ENCODE measurements at places on chromosomes 2 and 18. TPM values are rescaled to one million over a fixed set of nuclear protein-coding genes. Genes with fewer than 3 reads are reported as not detected.

ATP6V1B1 gene
- 0.22 TPM for total RNA-seq

DNA sequence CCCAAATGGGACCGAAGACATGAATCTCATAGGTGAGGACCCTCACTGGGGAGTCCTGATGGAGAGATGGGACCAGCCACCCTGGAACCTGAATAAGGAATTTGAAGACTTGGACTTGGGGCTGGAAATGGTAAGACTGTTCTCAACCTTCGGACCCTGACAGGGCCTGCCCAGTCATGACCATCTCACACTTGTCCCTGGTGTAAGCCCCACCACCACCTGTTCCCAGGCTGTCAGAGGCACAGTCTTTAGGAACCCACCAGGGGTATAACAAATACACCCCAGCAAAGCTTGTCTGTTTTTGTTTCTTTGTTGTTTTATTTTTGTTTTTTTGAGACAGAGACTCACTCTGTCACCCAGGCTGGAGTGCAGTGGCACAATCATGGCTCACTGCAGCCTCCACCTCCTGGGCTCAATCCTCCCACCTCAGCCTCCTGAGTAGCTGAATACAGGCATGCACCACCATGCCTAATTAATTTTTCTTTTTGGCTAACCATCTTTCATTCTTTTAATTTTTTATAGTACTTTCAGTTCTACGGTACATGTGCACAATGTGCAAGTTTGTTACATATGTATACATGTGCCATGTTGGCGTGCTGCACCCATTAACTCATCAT is 106.1 kb downstream of the GFPT1 start:
- H3K27ac ChIP-seq: no peak overlapping the region
- H3K4me3 ChIP-seq: no peak overlapping the region
- no peaks in the 10 kb centered on the region for H3K4me1 ChIP-seq
- no peak for DNase-seq
- H3K36me3 ChIP-seq: no peaks in the 10 kb centered on the region

DNA sequence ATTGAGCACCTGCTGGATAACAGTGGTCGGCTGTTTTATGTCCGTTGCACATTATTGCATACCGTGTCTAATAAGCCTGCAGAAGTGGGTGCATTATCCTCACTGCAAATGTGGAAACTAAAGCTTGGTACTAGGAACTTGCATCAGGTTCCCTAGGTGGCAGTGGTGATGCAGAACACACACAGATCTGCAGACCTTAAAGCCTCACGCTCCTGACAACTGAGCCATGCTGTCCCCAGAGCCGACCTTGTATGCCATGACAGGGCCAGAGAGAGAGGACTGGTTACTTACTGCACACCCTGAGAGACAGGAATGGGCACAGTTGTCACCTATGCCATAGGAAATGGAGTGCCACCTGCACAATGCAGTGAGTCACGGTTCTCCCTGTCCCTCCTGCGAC is 151.8 kb downstream of the SH3RF3 start:
- H3K27ac ChIP-seq: no peak overlapping the region
- H3K36me3 ChIP-seq: no peaks in the 10 kb centered on the region
- DNase-seq: no peak
- H3K4me1 ChIP-seq: peaks cover 19% of the 10 kb centered on the region
- H3K27me3 ChIP-seq: no peaks in the 10 kb centered on the region

UNC80 gene
- not detected for total RNA-seq

DNA sequence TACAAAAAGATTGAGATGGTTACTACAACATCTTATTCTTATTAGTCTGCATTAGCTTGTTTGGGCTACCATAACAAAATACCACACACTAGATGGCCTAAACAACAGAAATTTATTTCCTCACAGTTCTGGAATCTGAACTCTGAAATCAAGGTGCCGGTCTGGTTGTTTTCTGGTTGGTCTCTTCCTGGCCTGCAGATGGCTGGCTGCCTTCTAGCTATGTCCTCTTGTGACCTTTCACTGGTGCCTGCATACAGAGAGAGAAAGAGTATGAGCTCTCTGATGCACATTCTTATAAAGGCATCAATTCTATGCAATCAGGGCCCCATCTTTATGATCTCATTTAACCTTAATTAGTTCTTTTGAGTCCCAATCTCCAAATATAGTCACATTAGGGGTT is 696.5 kb downstream of the TDRD15 start:
- H3K27me3 ChIP-seq: no peaks in the 10 kb centered on the region
- DNase-seq: no peak
- no peak overlapping the region for H3K4me3 ChIP-seq
- H3K36me3 ChIP-seq: no peaks in the 10 kb centered on the region
- H3K4me1 ChIP-seq: no peaks in the 10 kb centered on the region
- no peak overlapping the region for H3K27ac ChIP-seq

SNED1 gene
- 8.6 TPM for total RNA-seq

GRCh38 chr18:41244591-41245037 is 710.4 kb upstream of the PIK3C3 start:
- no peak overlapping the region for H3K4me3 ChIP-seq
- DNase-seq: no peak
- no peaks in the 10 kb centered on the region for H3K27me3 ChIP-seq
- no peak overlapping the region for H3K27ac ChIP-seq

FOXI3 gene
- total RNA-seq: not detected

- H3K27me3 ChIP-seq: no peaks in the 10 kb centered on the region
- DNase-seq: no peak
- H3K36me3 ChIP-seq: no peaks in the 10 kb centered on the region
Measured at GRCh38 chr2:194822657-194823056, 834.4 kb upstream of the SLC39A10 start.

FIGN gene
- total RNA-seq: 2.3 TPM

- peaks cover 37% of the 10 kb centered on the region for H3K36me3 ChIP-seq
- H3K27me3 ChIP-seq: no peaks in the 10 kb centered on the region
- no peak for DNase-seq
- peaks cover 11% of the 10 kb centered on the region for H3K4me1 ChIP-seq
- no peak overlapping the region for H3K27ac ChIP-seq
Measured at GRCh38 chr18:9337873-9338272, 3.3 kb downstream of the TWSG1 start.

DNA sequence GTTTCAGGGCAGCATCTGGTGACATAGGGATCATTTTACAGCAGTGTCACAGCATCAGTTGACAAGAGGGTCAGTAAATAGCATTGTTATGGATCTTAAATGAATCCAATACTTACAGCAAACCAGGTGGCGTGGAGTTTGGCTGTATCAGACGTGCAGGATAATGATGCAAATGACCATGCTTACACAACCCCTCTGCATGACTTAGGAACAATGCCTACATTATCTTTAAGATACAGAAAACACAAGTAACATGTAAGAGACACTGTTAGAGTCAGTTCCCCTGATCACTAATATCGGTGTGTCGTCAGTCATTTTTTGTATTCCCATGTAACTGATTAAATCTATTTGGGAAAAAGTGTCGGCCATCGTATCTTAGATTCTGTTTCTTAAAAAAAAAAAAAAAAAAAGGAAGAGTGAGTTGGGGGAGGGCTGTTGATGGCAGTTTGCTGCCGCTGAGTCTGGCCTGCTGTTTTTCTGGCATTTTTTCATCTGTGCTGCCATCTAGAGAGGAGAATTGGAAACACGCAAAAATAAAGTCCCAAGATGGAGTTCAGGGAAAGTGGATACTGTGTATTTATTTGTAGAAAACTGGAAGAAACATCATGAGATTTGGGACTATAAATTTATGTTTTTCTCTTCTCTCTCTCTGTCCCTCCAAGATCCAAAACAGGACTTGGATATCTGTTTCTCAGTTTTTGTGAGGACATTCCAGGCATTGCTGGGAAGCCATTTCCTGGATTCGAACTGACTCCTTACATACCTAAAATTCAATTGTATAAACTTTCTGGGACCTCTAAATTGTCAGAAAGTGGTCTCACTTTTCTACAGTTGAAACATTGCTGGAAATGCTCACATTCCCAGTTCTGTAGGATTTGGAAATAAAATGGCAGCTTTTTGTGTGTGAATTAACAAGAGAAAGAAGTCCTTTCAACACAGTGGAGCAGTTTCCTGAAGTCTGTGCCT is 60.3 kb upstream of the AGPS start:
- H3K4me1 ChIP-seq: peaks cover 6% of the 10 kb centered on the region
- no peaks in the 10 kb centered on the region for H3K36me3 ChIP-seq
- no peak for DNase-seq
- H3K4me3 ChIP-seq: peak overlapping the region; percentile 21
- H3K27ac ChIP-seq: peak overlapping the region; percentile 10

- H3K4me3 ChIP-seq: no peak overlapping the region
- H3K27ac ChIP-seq: no peak overlapping the region
- H3K27me3 ChIP-seq: no peaks in the 10 kb centered on the region
- no peaks in the 10 kb centered on the region for H3K36me3 ChIP-seq
- no peak for DNase-seq
- no peaks in the 10 kb centered on the region for H3K4me1 ChIP-seq
Measured at GRCh38 chr2:109148117-109148746, 19.2 kb downstream of the SH3RF3 start.

- H3K27me3 ChIP-seq: no peaks in the 10 kb centered on the region
- no peak for DNase-seq
- no peak overlapping the region for H3K4me3 ChIP-seq
- H3K36me3 ChIP-seq: no peaks in the 10 kb centered on the region
Measured at GRCh38 chr2:234399451-234400246, 97.2 kb downstream of the ARL4C start.

GRCh38 chr2:203835892-203836800 is 31.4 kb upstream of the CTLA4 start:
- no peak overlapping the region for H3K4me3 ChIP-seq
- no peak overlapping the region for H3K27ac ChIP-seq
- no peaks in the 10 kb centered on the region for H3K4me1 ChIP-seq

- DNase-seq: no peak
- H3K36me3 ChIP-seq: peaks cover 12% of the 10 kb centered on the region
- no peaks in the 10 kb centered on the region for H3K27me3 ChIP-seq
- H3K4me1 ChIP-seq: peaks cover 28% of the 10 kb centered on the region
- no peak overlapping the region for H3K4me3 ChIP-seq
- no peak overlapping the region for H3K27ac ChIP-seq
Measured at GRCh38 chr2:53784436-53784835, 2.3 kb downstream of the ASB3 start.

DNA sequence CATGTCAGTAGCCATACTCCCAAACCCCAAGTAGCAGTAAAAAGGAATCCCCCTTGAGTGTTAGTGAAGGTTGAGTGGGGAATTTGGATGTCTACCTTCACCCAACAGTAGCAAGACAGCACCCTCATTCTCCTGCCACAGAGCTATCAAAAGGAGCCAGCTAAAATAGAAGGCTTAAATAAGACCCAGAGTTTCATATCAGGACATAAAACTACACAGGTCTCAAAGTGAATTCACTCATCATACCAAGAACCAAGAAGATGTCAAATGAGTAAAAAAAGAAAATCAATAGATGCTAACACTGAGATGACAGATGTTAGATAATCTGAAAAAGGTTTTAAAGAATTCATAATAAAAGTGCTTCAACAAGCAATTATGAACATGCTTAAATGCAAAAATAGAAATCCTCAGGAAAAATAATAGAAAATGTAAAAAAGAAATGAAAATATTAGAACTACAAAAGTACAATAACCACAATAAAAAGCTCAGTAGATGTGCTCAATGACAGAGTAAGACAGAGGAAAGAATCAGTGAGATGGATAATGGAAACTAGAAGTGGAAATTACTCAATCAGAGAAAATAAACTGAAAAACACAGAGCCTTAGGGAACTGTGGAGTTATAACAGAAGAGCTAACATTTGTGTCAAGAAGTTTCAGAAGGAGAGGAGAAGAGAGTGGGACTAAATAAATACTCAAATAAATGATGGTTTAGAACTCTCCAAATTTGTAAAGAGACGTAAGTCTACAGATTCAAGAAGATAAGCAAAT is 90.5 kb downstream of the EDAR start:
- H3K4me1 ChIP-seq: no peaks in the 10 kb centered on the region
- H3K27ac ChIP-seq: no peak overlapping the region
- no peak overlapping the region for H3K4me3 ChIP-seq
- no peaks in the 10 kb centered on the region for H3K27me3 ChIP-seq
- no peaks in the 10 kb centered on the region for H3K36me3 ChIP-seq
